ENCODE measurements at places on chromosomes 6 and 20. TPM values are rescaled to one million over a fixed set of nuclear protein-coding genes. Genes with fewer than 3 reads are reported as not detected.

GRCh38 chr20:51259455-51259854 lies 236.5 kb upstream of the KCNG1 start:
- DNase-seq, result no peak

RAET1G gene
- polyA plus RNA-seq, result 24.4 TPM

MAP3K4 gene
- 7.7 TPM for polyA plus RNA-seq

GRCh38 chr6:36523936-36524499 lies 23.3 kb downstream of the STK38 start:
- no peak for DNase-seq

DNA sequence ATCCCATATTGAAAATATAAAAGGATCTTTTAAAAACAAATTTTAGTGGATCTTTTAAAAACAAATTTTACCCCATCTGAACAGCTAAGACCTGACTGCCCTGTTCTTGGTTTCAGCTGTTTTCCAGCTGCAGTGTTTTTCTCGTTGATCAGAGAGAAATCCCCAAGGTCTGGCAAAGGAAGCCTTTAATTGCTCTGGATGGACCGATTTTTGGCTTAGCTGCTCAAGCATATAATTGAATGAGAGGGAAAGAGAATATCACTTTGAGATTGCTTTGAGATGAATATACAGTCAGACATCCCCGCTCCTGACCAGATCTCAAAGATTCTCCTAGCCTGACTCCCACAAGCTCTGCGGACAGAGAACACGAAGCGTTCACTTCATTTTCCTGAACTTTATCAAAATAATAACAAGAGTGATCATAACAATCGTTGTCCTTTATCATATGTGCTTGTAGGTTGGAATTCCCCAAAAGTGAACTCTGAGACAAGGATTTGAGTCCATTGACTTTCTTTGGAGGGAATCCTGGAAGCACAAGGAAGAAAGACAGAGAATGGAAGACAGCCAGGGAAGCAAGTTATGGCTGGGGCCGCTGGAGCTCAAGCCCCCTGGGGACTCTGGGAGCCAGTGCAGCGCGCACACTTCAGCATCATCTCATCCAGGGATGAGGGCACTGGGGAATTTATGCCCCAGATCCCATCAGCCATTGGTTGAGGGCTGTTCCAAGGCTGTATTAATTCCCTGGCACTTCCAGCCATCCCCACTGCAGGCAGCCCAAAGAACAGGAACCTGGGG lies 101.3 kb downstream of the SNX5 start:
- no peak for DNase-seq

DNA sequence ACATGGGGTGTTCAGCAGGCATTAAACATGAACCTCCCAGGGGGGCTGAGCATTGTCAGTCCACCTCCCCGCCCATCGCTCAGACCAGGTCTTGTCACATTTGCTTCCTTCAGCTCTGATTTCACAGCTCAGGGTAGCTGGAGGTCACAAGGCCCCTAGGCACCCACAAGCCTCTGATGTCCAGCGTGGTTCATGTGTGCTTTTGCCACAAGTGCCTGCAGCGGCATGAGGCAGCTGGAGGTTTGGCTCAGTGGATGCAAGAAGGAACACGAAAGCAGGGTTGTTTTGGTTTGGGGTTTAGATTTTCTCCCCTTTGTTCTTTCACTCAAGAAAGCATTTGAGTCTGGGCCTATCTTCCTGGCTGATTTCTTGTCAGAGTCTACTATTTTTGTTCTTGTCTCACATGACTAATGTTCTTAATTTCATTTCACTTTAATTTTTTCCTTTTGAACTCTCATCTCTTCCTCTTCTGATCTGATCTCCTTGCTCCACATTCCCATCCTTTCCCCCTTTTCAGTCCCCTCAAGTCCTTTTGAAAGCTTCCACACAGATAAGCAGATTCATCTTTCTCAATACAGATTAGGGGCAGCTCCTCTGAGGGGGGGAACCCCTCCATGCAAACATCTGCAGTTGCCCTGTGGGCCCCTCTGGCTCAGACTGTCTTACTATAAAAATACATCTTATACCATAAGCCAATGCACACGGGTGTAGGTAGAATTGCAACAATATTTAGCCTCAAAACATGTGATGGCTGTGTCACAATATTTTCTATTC lies 68.1 kb upstream of the CEP85L start:
- no peak for DNase-seq

VNN1 gene
- 0.03 TPM for polyA plus RNA-seq

DNA sequence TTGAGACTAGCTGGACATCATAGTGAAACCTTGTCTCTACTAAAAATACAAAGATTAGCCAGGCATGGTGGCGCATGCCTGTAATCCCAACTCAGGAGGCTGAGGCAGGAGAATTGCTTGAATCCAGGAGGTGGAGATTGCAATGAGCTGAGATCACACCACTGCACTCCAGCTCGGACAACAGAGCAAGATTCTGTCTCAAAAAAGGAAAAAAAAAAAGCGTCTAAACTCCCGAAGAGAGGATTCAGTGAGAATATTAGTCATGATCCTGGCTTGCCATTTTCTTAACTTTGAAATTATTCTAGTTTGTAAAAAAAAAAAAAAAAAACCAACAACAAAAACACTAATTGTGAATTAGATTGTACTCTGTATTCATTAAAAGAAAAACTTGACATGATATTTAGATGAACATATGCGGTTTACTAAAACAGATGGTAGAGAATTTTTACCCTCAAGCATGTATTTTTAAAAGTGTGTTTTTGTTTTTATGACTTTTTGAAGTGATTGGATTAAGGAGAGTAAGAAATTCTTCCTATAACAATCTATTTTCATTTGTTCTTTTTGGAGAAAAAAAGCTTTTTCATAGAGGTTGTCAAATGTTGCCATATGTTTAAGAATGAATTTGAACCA lies 80.7 kb downstream of the UST start:
- DNase-seq, result no peak

SOX18 gene
- polyA plus RNA-seq, result 1.3 TPM

DNA sequence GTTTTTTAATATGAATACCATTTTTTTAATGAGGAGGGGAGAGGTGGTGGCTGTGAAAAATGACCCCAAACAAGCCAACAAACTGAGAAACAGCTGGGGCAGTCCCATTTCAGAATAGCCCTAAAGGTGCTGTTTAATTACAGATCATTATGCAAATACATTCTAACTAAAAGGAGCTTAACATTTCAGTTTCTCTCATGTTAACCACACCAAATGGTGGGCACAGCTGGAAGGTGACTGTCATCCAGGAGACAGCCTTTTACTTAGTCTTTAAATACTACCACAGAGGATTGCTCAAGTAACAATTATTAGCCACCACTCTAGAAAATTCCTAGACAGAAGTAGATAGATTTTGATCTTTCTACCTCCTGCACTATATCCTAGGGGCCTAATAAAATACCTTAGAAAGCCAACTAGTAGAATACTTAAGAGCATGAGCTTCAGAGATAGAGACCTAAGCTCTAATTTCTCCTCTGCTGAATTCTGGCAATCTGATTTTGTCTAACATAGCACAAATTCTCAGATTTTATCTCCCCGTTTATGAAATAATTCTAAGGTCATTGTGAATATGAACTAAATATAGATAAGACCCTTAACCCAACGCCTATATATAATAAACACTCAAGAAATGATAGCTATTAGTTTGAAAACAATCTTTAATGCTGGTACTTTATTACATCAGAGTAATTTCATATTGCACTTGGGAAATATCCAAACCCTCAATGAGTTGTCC lies 615.1 kb upstream of the NRSN1 start:
- DNase-seq, result no peak

PGM3 gene
- 37.3 TPM for polyA plus RNA-seq

SOX4 gene
- polyA plus RNA-seq, result 17.5 TPM

- no peak for DNase-seq
Observed at GRCh38 chr6:102355578-102355977, 962.1 kb downstream of the GRIK2 start.

GRCh38 chr20:59939052-59939878 lies 840 bp downstream of the PPP1R3D start:
- no peak for DNase-seq

DNA sequence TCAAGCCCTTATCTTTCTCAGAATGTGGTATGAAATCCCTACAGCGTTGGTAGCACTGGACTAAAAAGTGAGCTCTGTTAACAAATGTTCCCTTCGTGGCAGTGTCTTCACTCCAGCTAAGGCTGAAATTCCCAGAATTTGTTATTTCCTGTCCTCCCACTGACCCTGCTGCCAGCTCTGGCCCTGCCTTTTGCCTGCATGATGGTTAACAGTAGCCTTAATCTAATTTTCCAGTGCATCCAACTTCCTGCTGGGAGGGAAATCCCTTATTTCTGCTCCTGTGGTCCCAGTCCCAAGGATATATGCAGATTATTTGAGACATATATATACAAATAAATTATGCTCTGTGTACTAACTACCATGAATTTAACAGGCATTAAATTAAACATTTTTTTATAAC lies 157.2 kb upstream of the CARMIL1 start:
- no peak for DNase-seq

- DNase-seq, result peak; percentile 81
Observed at GRCh38 chr20:23050076-23050838, 785 bp upstream of the THBD start.

GRCh38 chr20:32749914-32750637 lies 6.8 kb upstream of the COMMD7 start:
- no peak for DNase-seq

DNA sequence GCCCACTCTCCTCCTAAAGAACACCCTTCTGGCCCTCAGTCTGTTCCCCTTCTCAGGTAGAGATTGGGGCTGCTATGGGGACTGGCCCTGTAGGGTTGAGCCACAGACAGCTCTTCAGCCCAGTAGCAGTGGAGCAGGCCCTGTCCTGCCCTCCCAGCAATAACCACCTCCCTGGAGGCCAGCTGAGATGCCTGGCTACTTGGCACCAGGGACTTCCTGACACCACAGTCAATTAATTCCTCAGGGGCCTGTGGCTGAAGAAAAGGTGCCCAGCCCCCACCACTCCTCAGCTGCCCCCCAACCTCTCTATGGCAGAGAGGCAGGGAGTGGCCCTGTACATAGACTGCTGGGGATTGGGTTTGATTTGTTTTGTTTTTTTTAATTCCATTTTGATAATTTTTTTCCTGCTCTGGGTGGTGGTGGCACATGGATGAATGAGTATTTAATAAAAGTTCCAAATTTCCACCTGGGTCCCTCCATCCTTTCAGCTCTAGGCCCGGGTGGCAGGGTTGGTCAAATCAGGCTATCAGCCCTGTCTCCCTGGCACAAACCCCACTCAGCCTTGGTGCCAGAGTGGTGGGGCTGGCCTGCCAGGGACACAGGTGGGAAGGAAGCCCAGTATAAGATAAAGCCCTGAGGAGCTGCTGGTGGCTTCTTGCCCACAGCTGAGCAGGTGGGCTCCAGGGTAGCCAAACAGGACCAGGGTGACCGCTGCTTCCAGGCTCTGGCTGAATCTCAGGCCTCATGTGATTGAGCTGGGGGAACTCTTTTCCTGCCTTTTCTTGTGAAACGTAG lies 1.9 kb upstream of the DEF6 start:
- no peak for DNase-seq

DNA sequence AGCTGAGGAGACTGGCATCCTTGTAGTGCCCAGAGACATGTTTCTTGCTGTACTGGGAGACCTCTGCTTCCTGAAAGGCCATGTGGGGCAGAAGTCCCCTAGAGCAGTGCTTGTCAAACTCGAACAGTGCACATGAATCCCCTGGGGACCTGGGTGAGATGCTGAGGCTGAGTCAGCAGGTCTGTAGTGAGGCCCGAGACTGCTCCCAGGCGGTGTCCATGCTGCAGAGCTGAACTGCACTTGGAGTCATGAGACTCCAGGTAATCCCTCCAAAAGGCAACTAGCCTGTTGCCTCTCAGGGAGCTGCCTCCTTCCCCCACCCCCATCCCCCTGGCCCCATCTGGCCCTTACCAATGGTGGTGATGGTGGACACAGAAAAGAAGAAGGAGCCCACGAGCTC lies 3.7 kb downstream of the KCNK17 start:
- DNase-seq, result no peak

NRSN1 gene
- not detected for polyA plus RNA-seq

GRCh38 chr6:156781861-156782631 lies 4.9 kb downstream of the ARID1B start:
- DNase-seq, result no peak

C20orf144 gene
- 0.12 TPM for polyA plus RNA-seq

GRCh38 chr20:3121955-3122610 lies 37.6 kb upstream of the AVP start:
- DNase-seq, result no peak

- DNase-seq, result no peak
Observed at GRCh38 chr6:133392641-133393040, 151.5 kb downstream of the EYA4 start.

SUMO4 gene
- not detected for polyA plus RNA-seq

DNA sequence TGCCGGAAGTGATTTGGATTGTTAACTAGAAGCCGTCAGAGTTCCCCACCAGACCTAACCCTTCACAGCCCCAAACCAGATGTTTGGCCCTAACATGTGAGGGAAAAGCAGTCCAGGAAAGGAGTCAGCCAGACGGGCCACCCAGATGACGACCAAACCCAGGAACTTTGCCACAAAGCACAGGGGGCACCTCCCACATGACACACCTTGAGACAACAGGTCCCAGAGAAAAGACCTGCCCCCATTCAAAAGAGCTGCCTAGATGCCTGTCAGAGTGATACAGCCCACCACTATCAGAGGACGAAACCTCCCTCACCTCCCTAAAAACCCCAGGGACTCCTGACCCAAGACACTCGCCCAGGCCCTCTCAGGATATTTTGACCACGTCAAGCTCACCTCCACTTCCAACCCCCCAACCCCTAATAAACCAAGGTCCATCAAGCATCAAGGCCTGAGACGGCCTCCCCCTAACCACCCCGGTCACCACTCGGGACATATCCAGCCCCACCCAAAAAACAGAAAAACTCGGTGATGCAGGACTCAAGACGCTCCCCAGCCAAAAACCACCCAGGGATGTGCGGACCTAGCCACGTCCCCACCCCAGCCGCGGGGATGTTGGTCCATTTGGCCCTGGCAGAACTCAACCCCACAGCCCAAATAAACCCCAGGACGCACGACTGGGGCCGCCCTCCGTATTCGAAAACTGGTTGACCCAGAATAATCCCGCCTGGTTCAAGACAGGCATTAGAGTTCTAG lies 662 bp downstream of the ZNF343 start:
- peak; percentile 46 for DNase-seq

AGER gene
- polyA plus RNA-seq, result 1.4 TPM

DNA sequence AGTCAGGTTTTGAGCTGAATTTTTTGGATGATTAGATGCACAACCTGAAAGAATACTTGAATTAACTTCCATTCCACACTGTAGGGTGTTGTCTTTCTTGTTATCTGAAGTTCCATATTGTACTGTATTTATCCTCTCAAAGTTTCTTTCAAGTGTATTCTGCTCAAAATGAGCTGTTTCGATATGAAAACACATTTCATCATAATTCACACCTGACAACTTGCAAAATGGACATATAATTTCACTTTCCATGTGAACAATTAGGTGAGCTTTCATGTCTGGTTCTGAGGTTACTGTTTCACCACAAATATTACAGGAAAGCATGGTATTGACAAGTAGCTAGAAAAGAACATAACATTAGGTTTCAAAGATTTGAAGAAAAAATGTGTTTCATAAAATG lies 1.7 kb downstream of the ZUP1 start:
- no peak for DNase-seq

- DNase-seq, result no peak
Observed at GRCh38 chr6:147567141-147567805, 58.8 kb downstream of the SAMD5 start.

GRCh38 chr6:42257063-42257462 lies 39.4 kb upstream of the MRPS10 start:
- no peak for DNase-seq

GRCh38 chr6:98827295-98828159 lies 6.8 kb upstream of the POU3F2 start:
- DNase-seq, result no peak

GRCh38 chr20:61121661-61122060 lies 130.4 kb upstream of the CDH4 start:
- no peak for DNase-seq

Measured in A549 (cell line).